Activated CD8-positive, alpha-beta T cell treated with anti-CD3 and anti-CD28 coated beads for 36 hours (primary cell): ENCODE measurements at places on chromosomes 16 and 17.
A peak's percentile ranks its signal among the peaks of the same experiment; 100 is the strongest.

GRCh38 chr17:50534222-50534978 lies 1.9 kb downstream of the EPN3 start:
- DNase-seq: peak; percentile 54

DNA sequence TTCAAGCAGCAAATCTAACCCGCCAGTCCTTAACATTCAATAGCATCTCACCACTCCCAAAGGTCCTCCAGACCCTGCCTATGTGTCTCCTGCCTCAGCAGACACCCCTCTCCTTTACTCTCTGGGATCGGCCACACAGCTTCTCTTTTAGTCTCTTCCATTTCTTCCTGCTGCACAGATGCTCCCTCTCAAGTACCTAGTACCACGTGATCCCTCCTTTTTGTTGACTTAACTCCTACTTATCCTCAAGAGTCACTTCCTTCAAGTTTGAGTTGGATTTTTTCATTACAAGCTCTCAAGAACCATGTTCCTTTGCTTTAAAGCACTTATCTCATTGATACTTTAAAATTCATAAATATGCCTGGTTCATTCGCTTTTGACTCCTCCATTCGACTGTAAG lies 24.9 kb downstream of the AMFR start:
- no peak for DNase-seq

DNA sequence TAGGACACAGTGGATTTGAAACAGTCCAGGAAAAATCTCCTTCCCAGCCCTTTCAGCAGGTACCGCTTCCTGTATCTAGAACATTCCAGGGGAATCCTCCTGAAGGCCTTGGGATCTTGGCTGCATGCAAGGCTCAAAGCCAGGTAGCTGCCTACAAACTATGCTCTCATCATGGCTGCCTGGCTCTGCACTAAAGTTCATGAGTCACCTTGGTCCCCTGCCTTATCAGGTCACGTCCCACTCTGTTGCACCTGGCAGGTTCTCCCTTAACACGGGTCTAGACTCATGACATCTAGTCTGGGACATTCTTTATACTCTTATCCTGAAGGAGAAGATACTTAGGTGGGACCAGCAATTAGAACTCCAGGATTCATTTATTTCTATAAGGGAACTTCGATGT lies 15.8 kb downstream of the FA2H start:
- no peak for DNase-seq

DNA sequence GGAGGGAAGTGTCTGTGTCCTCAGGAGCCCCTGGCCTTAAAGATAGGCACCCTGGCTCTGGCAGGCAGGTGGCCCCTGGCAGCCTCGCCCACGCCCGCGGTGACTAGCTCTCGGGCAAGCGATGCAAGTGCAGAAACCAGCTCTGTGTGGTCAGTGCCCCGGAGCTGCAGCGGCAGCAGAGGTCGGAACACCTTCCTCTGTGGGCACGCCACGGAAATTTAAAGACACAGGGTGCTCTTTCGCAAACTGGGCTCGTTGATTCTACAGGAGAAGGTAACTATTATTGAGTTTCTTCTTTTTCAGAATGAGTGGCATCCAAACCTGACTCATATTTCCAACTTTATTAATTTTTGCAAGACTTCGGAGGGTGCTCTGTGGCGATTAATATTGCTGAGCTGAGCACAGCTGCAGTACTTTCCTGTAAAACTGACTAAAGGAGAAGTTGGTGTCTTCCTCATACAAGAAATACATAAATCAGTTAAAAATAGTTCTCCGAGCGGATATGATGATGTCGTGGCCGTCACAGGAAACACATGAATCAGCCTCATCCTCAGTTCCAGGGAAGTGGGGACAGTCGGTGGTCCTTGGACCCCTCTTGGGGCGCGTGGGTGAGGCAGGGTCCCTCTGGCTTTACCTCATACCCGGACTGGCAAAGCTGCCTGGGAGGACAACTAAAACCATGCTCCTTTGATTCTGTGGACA lies 120.2 kb downstream of the METRNL start:
- peak; percentile 91 for DNase-seq

- DNase-seq: no peak
Observed at GRCh38 chr17:3603870-3604259, 5.3 kb downstream of the TRPV1 start.

GRCh38 chr17:65559461-65559803 lies 2.0 kb downstream of the AXIN2 start:
- DNase-seq: no peak

DNA sequence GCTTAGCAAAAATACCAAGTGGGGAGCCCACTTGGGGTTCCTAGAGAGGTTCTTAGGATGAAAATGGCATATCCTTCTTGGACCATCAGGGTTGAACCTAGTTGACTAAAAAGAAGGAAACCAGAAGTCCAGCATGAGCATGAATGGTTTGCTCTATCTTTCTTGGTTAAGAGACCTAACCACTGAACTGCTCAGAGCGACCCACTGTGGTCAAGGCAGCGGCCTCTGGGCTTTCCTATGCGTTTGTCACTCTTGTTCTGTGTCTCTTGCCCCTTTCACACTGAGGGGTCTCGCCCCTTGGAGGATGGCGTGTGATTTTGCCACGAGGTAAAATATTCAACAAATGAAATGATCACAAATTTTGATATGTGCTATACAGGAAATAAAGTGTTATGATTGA lies 526 bp upstream of the BORCS6 start:
- no peak for DNase-seq

GRCh38 chr17:83090444-83091256 lies 11.2 kb downstream of the METRNL start:
- DNase-seq: no peak
